MG63 (cell line): ENCODE measurements at places on chromosomes 2 and 18. TPM values are rescaled to one million over a fixed set of nuclear protein-coding genes. Genes with fewer than 3 reads are reported as not detected.

VWC2L gene
- not detected in 2 replicates for total RNA-seq

TCF23 gene
- not detected in 2 replicates for total RNA-seq

CHRND gene
- not detected in 2 replicates for total RNA-seq

ASB18 gene
- total RNA-seq, result not detected in 2 replicates

FBXO41 gene
- total RNA-seq, result 0.32 and 1.4 TPM in 2 replicates

EMILIN1 gene
- total RNA-seq, result 91.6 and 144 TPM in 2 replicates
